ENCODE measurements at places on chromosomes 5 and 9. TPM values are rescaled to one million over a fixed set of nuclear protein-coding genes. Genes with fewer than 3 reads are reported as not detected.
A peak's percentile ranks its signal among the peaks of the same experiment; 100 is the strongest.

The GNA14 gene
- 0.06 TPM for total RNA-seq

GRCh38 chr9:136492978-136493522 is 10.2 kb upstream of the SEC16A start:
- no peak for DNase-seq

DNA sequence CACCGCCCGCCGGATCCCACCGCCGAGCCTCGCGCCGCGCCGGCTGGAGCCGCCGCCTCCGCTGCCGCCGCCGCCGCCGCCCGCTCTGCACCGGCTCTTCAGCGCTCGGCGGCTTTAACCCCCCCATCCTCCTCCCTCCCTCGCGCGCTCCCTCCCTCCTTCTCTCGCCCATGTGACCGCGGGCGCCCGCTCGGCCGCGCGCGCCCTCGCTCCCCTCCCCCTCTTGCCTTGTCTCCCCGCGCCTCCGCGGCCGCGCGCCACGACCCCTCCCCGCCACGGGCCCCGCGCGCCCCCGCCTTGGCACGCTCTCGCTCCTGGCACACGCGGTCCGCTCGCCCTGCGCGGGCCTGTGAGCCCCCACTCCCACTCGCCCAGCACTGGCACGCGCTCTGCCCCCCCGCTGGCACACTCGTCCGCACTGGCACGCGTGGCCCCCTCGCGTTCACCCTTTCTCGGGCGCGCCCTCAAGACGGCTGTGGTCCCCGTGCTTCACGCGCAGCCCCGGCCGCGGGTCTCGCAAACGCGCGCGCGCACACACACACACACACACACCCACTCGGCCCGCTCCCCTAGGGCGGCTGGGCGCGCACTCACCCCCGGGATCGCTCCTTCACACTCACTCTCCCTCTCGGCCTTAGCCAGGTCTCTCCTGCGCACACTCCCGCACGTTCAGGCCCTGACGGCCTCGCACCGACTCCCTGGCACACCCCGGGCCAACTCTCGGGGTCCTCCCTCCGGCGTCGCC is at the start of gene CNTFR:
CNTFR (minus strand) TSS at position 89 of the 745 bp plus-strand sequence. CDS start 20,743 bp downstream, outside the sequence.
- DNase-seq, result no peak

The IGFBPL1 gene
- 0.58 TPM for total RNA-seq

The NME5 gene
- 5.6 TPM for total RNA-seq

The MEIKIN gene
- total RNA-seq, result not detected

DNA sequence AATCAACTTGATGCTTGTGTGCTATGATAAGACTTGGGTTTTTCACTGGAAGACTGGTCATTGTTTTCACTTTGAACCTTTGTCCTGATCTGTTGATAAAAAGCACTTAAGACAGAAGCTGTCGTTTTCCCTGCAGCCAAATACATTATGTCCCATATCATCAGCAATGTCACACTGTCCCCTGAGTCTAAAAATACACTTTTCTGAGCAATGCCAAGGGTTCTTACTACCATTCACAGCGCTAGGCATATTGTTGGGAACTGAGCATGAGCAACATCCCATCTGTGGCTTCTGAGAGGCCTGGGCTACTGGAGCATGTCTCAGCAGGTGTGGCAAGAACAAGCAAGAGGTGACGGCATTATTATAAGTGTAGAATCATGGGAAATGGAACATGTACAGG is 81.8 kb downstream of the SEMA6A start:
- no peak for DNase-seq

The EGFLAM gene
- total RNA-seq, result 1.1 TPM

DNA sequence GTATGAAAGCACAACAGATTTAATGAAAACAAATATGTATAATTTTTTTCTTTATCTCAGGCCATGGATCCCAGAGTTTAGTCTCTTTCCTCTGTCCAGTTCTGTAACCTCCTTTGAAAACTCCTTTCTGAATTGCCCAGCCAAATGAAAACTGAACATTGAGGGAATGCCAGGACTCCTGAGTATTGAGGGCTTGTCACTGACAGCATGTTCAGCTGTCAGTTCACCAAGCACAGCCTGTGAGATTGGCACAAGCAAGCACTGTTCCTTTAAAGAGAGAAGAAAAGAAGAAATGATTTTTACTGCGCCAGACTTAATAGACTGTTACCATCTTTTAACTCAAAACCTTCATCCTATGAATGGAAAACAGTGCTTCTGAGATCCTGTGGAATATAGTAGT is 27.3 kb downstream of the TTC1 start:
- no peak for DNase-seq

The RFX3 gene
- 0.60 TPM for total RNA-seq

The FOXD4L6 gene
- total RNA-seq, result not detected

The SELENOP gene
- 68.9 TPM for total RNA-seq

- no peak for DNase-seq
Measured at GRCh38 chr9:131253891-131254491, 22.3 kb downstream of the FAM78A start.

The UAP1L1 gene
- 6.6 TPM for total RNA-seq

GRCh38 chr5:175422058-175422457 is 21.9 kb downstream of the DRD1 start:
- no peak for DNase-seq

- DNase-seq, result no peak
Measured at GRCh38 chr5:175830586-175831300, 40.6 kb upstream of the CPLX2 start.

DNA sequence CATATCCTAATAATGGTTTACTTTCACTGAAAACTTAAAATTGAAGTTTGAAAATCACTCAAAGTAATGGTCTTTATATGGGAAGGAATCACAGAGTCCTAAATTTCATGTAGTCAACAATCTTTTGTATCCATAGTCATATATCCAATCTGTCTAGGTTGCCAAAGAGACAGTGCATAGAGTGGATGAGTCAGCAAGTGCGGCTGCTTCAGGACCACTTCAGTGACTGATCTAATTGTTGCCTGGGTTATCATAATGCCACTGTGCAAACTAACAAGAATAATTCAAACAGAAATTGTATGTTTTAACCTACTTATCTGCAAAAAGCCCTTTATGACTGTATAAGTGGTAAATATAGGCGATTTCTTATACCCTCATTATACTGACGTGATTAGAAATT is 211.3 kb upstream of the PRR16 start:
- peak; percentile 34 for DNase-seq

GRCh38 chr5:157245476-157245875 is 20.4 kb upstream of the CYFIP2 start:
- DNase-seq, result peak; percentile 21

DNA sequence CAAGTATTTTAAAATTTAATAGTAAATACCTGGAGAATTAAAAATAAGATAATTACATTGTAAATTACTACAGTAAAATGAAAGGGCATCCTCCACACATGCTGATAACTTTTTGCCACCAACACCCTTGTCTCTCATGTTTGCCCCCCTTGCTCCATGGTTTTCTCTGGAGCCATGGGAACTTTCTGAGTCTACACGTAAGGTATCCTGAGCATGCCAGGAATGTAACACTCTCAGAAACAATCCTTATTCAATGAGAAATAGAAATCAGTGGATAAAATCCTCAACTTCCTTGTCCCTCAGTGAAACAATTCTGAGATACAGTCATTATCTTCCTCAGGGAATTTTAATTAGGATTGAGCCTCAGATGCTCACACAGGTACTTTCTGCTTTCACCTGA is 108.9 kb downstream of the IZUMO3 start:
- DNase-seq, result no peak

DNA sequence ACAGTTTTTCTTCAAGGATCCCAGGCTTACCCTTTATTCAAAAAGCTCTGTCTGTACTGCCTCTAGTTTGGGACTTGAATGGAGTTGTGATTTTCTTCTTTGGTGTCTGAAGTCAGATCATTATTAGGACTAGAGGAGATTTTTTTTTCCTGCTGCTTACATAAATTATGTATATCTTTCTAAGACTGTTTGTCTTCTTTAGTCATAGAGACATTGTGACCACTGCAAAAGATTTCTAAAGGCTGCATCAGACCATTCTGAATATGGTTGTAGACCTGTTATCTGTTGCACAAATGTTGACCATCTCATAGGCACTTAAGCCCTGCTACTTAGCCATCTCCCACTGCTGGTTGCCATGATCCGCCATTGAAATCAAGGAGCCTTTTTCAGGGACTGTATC is 238.5 kb upstream of the SMARCA2 start:
- DNase-seq, result no peak

The PRRT1B gene
- not detected for total RNA-seq

GRCh38 chr9:111661150-111661801 is at the start of gene GNG10:
TSS of gene GNG10 (plus strand) at chr9:111661605. CDS start at chr9:111661635, 30 bp downstream.
- DNase-seq, result no peak

DNA sequence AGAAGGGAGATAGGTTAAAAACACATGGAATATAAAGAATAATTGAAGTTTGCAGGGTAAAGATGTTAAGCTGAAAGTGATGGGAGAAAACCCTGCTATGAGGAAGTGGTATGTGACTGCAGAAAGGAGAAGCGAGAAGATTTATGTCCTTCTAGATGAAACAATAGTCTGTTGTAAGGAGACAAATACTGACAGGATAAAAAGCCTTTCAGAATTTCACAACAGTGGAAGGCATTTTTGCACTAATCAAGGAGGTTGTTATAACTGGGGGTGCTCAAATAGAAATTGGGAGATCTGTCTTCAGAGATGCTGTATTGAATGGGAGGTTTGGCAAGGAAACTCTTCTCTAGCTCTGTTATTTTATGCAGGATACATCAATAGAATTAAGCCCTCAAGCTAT is 69.6 kb downstream of the NMUR2 start:
- DNase-seq, result no peak

DNA sequence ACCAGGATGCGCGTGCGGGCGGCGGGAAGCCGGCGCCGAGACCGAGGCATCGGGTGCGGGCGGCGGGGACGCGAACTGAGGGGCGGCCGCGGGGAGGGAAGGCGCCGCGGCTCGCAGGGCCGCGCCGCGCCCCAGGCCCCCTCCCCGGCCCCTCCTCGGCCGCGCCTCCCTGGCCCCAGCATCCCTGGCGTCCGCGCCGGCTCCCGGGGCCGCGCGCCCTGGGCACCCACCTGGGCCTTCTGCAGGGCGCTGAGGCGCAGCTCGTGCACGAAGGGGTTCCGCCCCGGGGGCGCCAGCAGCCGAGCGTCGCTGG is 324 bp downstream of the LPCAT1 start:
- no peak for DNase-seq

The GPR150 gene
- not detected for total RNA-seq

DNA sequence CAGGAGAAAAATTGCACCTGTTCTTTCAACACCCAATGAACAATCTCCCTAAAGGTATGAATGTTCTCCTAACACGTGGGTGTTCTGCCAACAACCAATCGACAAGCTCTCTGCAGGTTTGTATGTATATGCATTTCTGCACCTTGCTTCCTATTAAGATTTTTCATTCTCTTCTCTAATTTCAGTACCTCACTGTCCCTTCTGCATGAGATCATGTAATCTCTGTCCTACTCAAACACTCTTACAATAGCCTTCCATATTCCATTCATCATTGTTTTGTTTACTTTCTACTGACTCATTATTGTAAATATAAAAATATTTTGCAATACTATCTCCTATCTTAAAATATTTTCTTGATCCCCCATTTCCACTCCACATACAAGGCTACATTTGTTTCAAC is 382.0 kb downstream of the CDH12 start:
- DNase-seq, result no peak

The HMCN2 gene
- total RNA-seq, result not detected

- no peak for DNase-seq
Measured at GRCh38 chr5:154447089-154447725, 1.4 kb downstream of the SAP30L start.

- DNase-seq, result no peak
Measured at GRCh38 chr5:174307031-174307408, 261.5 kb downstream of the NSG2 start.

- DNase-seq, result no peak
Measured at GRCh38 chr5:50724262-50724661, 57.8 kb downstream of the PARP8 start.

The NDUFS4 gene
- total RNA-seq, result 152 TPM

DNA sequence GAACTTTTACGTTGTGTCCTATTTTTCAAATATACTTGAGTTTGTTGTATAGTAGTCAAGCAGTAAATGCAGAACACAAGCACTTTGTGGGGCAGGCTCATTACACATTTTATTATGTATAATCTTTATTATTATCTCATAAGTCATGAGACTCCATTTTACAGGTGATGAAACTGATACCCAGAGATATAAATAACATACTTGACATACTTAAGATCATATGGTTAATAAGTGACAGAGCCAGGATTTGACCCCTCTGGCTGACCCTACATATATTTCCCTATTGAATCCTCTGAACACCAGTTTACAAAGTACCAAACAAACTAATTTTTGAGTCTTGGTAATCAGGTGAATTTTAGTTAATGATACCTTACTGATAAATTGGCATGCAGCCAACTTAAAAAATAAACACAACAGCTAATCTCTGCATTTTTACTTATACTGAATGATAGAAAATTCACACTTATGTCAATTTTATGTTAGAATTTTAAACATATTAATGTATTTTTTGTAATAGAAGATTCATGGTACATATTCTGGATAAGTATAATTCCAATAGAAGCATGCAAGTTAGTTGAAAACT is 305.0 kb upstream of the MEF2C start:
- DNase-seq, result no peak

The HAUS6 gene
- total RNA-seq, result 16.5 TPM

GRCh38 chr5:148457183-148457620 is 73.4 kb downstream of the FBXO38 start:
- no peak for DNase-seq

DNA sequence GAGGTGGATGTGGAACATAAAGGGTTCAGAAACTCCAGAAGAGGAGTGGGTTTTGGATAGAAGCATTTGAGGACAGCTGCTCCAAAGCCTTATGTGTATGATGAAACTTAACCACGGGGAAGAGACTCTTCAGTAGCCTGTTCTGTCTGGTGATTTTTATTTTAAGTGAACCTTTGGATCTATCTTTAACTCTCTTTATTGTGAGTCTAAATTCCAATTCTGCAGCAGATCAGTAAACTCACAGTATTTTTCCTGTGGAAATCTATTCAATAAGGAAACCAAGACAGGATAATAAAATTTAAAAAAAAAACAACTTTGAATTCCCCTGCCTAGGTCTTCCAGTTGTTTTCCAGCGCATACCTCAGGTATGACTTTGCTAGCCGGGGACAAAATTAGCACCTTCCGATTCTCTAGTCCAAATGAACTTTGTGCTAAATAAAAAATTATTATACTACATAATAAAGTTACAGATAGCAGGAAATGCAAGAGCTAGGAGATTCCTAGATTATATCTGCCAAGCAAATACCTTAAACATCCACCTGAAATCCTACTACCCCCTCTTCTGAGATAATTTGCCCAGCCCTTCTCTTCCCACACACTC is 101.9 kb downstream of the NLN start:
- DNase-seq, result no peak

DNA sequence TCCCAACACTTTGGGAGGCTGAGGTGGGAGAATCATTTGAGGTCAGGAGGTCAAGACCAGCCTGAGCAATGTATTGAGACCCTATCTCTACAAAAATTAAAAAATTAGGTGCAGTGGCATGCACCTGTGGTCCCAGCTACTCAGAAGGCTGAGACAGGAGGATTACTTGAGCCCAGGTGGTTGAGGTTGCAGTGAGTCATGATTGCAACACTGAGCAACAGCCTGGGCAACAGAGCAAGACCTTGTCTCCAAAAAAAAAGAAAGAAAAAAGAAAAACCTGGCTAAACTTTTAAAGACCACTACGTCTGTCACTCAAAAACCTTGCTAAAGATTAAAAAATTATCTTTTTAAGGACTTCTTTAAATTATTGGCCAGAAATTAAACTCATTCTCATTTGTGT is 59.8 kb upstream of the ABCA1 start:
- peak; percentile 38 for DNase-seq

GRCh38 chr9:121499427-121500164 is at the start of gene GGTA1:
TSS of gene GGTA1 (minus strand) at chr9:121499844. CDS start at chr9:121467922, 31,922 bp downstream.
- DNase-seq, result no peak

GRCh38 chr5:5454391-5454790 is 31.9 kb downstream of the ICE1 start:
- no peak for DNase-seq

- DNase-seq, result no peak
Measured at GRCh38 chr9:71549023-71549422, 219.3 kb downstream of the CEMIP2 start.
